ENCODE measurements at places on chromosomes 16 and 17. TPM values are rescaled to one million over a fixed set of nuclear protein-coding genes. Genes with fewer than 3 reads are reported as not detected.

GRCh38 chr16:66886321-66886720, 6.0 kb downstream of the PDP2 start:
- no peak for DNase-seq

GRCh38 chr16:79272141-79272577, 328.4 kb downstream of the MAF start:
- DNase-seq, result no peak

DNA sequence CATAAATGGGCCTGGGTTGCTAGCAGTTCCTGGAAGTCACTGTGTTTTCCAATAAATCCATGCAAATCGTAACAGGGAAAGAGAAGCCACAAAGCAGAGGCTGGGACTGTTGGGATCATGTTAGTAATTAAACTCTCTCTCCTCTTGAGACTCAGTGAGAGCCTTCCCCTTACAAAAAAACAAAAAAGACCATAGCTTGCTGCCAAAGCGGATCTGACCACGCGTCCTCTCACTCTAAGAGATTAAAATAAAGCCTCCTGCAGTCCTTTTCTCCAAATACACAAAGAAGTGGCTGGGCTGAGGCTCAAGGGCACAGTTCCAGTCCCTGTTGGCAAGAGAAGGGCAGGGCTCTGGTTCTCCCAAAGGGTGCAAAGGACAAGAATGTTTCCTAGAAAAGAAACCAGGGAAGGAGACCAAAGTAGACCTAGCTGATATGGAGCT, 38.5 kb downstream of the PIGL start:
- DNase-seq, result no peak

- no peak for DNase-seq
Observed at GRCh38 chr17:266219-266618, 84.8 kb upstream of the DOC2B start.

- no peak for DNase-seq
Observed at GRCh38 chr17:45700171-45701090, 83.7 kb upstream of the CRHR1 start.

DNA sequence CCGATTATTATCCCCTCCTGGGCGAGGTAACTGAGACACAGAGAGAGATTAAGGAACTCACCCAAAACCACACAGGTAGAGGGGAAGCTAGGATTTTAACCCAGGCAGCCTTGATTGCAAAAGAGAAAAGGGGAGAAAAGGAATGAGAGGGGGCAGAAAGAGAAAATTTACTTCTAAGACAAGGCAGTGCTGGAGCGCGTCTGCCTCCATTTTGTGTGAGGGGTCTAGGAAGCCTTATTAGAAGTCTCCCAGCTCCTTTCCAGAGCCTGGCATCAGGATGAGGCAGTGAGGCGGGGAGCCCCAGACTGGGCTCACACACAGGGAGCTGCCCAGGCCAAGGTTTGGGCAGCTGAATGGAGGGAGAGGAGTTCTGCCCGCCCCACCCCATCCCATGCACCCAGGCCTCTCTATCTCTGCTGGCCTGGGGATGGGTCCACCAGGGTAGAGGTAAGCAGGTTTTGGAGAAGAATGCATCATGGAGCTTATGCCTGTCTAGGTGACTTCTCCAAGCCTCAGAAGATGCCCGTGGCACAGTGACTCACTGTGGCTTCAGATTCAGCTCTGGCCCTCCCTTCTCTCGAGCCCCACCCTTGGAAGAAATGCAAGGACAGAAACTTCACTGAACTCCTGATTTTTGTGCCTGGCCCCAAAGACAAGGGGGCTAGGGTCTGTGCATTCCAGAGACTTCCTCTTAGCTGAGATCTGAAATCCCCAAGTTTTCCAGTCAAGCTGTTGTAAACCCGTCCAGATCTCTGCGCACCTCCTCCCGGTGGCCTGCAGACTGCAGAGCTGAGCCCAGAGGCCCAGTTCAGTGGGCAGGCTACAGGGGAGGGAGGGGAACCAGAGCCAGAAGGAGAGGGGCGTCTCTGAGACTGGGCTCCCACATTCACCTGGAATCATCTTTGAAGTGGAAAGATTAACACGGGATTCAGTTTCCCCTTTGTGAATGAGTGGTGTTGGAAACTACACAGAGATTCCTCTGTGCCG, 95.1 kb upstream of the CDH5 start:
- DNase-seq, result no peak

- no peak for DNase-seq
Observed at GRCh38 chr17:10046786-10047785, 142.0 kb upstream of the RCVRN start.

DNA sequence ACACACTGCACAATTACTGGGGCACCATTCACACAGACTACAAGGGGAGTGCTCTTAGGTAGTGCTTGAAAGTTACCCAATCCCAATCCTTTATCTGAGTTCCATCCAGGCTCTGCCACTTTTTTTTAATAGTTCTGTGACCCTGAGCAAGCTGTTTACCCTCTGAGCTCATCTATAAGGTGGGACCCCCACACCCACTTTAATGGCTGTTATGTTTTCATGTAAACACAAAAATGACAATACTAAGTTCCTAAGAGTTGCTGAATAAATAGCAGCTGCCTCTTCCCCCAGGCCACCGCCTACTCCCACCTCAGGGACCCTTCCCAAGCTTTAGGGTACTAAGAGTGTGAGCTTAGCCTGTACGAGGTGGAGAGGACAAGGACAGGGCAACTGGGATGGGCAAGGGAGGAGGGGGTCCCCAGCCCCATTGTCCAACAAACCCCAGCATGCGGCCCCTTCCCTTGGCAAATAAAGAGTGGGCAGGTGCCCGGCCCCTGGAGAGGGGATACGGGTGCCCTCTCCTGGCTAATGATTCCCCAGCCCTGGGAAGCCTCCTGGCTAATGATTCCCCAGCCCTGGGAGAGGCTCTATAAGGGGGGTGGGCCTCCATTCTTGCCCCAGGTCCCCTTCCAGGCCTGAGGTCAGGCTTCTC, 14.6 kb downstream of the SLC13A2 start:
- no peak for DNase-seq

GRCh38 chr17:27991462-27991993, 50.9 kb upstream of the NLK start:
- DNase-seq, result no peak

DNA sequence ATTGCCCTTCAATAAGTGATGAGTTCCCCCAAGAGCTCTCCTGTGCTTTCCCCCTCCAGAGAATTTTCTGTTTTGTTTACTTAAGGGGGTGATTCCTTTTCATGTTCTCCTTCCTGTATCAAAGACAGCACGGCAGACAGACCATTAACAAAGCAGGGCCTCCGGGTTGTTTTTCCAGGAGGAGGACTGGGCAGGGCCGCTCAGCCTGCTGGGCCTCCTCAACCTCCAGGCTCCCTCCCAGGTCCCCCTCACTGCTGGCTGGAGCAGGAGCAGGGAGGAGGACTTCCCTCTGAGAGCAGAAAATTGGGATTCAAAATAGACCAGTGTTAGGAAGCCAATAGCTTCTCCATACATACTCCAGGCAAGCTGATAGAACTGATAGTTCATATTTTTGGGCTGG, 20.4 kb downstream of the SDK2 start:
- DNase-seq, result no peak

DNA sequence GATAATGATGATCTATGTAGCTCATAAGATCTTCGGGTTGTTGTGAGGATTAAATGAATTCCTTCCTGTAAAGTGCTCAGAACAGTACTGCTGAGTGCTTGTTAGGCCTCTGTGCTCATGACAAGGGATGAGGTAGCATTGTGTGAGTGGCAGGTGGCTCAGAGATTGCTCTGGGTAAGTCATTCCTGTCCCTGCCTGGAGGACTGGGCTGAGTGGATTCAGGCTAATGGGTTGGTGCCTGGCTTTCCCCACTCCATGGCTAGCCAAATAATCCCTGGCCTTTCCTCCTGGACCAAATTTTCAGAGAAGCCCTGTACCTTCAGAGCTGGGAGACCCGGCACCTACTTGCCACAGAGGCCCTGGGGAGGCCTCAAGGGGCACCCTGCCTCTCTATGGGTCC, 1.3 kb upstream of the CCDC92B start:
- no peak for DNase-seq

- DNase-seq, result no peak
Observed at GRCh38 chr17:27083408-27084185, 210.3 kb upstream of the WSB1 start.

DNA sequence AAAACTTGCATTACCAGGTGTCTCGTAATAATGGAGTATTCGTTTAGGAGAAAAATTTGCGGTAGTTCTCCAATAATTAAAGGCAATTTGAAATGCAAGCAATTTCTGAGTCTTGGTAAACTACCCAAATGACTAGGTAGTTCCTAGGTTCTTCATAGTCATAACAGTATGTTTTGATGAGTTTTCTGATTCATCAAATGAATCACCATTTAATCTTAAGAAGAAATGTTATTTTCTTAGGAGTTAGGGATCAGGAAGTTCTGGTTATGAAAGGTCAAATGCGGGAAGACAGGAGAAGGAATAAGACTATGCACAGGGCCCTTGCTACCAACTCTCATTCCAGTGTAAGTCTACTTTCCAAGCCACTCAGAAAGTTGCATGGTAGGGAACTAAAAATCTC, 221.5 kb upstream of the SOX9 start:
- DNase-seq, result peak; percentile 28

DNA sequence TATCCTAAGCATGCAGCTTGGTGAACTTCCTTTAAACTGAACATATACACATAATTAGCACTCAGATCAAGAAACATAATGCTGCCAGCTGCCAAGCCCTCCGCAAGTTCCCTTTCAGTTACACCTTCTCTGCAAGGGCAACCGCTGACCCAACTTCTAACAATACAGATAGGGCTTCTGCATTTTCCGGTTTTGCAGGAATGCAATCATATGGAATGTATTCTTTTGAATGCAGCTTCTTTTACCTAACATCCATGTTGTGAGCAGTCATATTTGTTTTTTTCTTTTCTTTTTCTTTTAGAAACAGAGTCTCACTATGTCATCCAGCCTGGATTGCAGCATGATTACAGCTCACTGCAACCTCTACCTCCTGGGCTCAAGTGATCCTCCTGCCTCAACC, 110.7 kb downstream of the GSG1L start:
- DNase-seq, result no peak

DNA sequence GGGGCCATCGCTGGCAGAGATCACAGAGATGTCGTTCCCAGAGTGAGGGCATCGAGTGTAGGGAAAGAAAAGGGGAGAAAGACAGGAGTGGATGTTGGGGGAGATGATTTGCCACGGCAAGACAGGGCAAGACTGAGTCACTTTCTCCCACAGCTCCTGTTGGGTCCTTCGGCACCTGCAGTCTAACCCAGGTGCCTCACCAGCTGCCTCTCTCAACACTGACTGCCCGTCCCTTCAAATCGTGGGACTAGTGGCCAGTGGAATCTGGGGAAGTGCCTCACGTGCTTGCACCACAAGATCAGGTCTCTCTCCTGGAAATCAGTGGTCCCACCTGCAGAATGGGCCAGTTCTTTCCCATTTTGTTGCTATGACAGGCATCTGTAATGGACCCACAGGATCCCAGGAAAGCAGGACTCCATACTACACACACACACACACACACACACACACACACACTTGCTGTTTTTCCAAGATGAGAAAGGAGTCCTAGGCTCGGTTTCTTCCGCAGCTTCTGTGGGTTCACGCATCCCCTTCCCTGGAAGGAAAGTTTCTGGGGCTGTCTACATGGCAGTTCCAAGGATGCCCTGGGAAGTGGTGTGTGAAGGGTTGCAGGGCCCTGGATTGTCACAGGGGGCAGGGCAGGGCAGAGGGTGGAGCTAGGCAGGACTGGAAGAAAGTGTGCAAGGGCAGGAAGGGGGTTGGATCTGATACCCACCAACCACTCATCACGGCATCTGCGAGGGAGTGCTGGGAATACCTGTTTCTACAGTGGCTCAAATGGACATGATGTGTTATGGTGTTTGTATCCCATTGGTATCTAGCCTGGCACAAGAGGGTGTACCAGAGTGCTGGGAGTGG, 10.2 kb upstream of the CBX8 start:
- DNase-seq, result no peak

DNA sequence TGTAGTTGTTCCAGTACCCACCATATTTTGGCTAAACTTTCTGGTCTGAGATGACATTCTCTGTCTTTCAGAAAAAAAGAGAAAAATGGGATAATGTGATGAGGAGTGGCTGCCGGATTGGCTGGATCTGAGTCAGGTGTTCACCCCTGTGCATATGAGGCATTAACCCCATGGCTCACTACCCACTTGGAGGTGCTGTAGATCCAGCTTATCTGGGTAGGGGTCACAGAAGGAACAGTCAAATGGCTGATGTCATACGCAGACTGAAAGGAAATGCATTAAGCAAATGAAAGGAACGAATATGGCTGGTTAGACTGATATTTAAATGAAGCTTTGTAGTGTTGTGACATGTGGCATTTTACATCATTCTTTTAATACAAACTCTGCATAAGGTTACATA, 17.3 kb downstream of the MAP2K6 start:
- DNase-seq, result no peak

The CLEC10A gene
- not detected for total RNA-seq

The COL1A1 gene
- total RNA-seq, result 65.6 TPM

The CRISPLD2 gene
- total RNA-seq, result 148 TPM

The CEP20 gene
- total RNA-seq, result 42.1 TPM

The SCIMP gene
- not detected for total RNA-seq

The GAS2L2 gene
- total RNA-seq, result not detected

The SOX8 gene
- total RNA-seq, result not detected

The SALL1 gene
- total RNA-seq, result 25.2 TPM

The CD300LF gene
- not detected for total RNA-seq

The SLC9A5 gene
- 0.60 TPM for total RNA-seq

The ANKFN1 gene
- total RNA-seq, result not detected

The HS3ST3B1 gene
- total RNA-seq, result 7.9 TPM

The DRC7 gene
- total RNA-seq, result not detected

The SNF8 gene
- total RNA-seq, result 133 TPM

The PLCG2 gene
- 1.9 TPM for total RNA-seq

The HSD3B7 gene
- total RNA-seq, result 82.7 TPM

The TMEM114 gene
- not detected for total RNA-seq

The GINS2 gene
- 0.45 TPM for total RNA-seq

Data from renal cortical epithelial cell (primary cell).